ENCODE measurements at places on chromosomes 1 and 21.

- DNase-seq, result no peak
Observed at GRCh38 chr1:169473347-169473746, 12.4 kb downstream of the SLC19A2 start.

DNA sequence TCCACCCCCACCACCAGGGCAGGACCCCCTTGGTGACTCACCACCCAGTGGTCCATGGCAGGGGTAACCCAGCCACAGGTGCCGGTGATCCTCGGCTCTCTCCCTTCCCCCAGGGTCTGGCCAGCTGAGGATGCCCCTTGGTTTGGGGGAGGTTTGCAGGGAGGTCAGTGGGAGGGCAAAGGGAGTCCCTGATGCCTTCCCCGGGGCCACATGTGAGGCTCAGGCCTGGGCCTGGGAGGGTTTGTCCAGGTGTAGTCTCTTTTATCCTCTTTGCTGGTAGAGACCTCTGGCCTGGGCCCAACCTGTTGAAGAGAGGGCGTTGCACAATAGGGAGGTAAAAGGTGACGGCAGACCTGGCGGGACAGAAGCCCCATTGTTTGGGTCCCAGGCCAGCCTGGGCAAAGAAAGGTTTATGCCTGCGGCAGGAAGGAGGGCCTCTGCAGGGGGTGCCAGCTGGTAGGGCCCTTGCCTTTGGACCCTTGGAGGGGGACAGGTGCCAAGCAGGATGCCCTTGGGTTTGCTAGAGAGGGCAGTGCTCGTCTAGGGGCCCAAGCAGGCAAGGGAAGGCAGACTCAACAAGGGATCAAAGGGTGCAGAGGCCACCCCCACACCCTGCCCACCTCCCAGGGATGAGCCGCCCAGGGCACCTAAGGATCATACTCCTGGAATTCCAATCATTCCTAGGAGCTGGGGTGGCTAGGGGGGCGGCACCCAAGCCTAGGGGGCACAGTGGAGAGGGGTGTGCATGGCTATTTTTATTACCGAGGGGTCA lies 760 bp upstream of the TINAGL1 start:
- DNase-seq, result no peak

DNA sequence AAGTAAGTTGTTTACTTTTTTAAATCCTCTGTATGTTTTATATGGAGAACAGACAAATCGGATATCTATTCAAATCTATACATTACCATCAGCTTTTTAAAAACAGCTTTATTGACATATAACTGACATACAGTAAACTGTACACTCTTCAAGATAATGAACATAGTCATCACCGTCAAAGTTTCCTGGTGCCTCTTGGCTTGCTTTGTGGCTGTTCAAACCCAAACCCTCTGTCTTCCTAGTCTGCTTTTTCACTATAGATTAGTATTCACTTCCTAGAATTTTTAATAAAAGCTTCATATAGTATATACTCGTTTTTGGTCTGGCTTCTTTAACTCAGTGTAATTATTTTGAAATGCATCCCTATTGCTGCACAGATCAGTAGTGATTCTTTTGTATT lies 56.4 kb upstream of the TPTE start:
- no peak for DNase-seq

- no peak for DNase-seq
Observed at GRCh38 chr1:44408212-44408582, 3.1 kb downstream of the RNF220 start.

DNA sequence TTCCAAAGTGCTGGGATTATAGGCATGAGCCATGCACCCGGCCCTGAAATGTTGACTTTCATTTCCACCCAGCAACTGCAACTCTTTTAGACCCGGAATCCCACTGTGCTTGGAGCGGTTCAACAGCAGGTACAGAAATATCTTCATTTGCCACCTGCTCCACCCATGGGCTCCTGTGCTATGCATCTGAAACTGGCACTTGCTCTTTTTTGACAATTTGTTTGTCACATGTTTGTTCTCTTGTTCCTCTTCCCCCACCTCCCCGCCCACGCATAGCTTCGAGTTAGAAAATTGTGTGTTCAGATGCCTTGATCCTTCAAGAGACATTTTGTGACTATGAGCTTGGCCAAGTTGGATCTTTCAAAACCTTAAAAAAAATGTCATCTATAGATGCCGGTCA lies 2.4 kb upstream of the IFNLR1 start:
- no peak for DNase-seq

- no peak for DNase-seq
Observed at GRCh38 chr1:88101041-88101440, 583.0 kb upstream of the PKN2 start.

GRCh38 chr1:15735304-15736037 lies 587 bp upstream of the SLC25A34 start:
- DNase-seq, result no peak

- DNase-seq, result no peak
Observed at GRCh38 chr1:23634518-23634839, 57.1 kb upstream of the RPL11 start.

- no peak for DNase-seq
Observed at GRCh38 chr1:17735793-17736192, 19.3 kb upstream of the ACTL8 start.

GRCh38 chr1:159014003-159014571 lies 4.4 kb downstream of the IFI16 start:
- DNase-seq, result no peak

DNA sequence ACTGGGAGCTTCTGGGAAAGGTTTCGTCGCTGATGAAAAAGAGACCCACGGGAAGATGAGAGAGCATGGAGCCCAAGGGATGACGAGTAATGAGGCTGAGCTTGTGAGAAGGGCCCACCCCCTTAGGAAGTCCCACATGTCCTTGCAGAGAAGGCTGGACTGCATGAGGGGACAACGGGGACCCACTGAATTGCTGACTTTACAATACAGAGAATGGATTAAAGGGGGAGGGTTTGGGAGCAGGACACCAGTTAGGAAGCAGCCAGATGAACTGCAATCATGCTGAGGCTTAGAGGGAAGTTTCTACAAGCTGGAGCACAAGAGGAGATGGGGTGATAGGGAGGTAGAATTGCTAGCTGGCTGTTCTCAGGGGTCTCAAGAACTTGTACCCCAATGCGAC lies 5.5 kb upstream of the TMEM51 start:
- DNase-seq, result no peak

GRCh38 chr1:229271448-229272159 lies 693 bp downstream of the RAB4A start:
- no peak for DNase-seq

- no peak for DNase-seq
Observed at GRCh38 chr1:170064821-170065220, 9.7 kb downstream of the KIFAP3 start.

GRCh38 chr1:90957497-90957896 lies 64.3 kb downstream of the ZNF644 start:
- DNase-seq, result no peak

- DNase-seq, result no peak
Observed at GRCh38 chr1:107829036-107829770, 135.8 kb downstream of the VAV3 start.

- no peak for DNase-seq
Observed at GRCh38 chr1:214379236-214379970, 98.4 kb downstream of the SMYD2 start.

- no peak for DNase-seq
Observed at GRCh38 chr1:201053155-201053860, 29.8 kb upstream of the KIF21B start.

DNA sequence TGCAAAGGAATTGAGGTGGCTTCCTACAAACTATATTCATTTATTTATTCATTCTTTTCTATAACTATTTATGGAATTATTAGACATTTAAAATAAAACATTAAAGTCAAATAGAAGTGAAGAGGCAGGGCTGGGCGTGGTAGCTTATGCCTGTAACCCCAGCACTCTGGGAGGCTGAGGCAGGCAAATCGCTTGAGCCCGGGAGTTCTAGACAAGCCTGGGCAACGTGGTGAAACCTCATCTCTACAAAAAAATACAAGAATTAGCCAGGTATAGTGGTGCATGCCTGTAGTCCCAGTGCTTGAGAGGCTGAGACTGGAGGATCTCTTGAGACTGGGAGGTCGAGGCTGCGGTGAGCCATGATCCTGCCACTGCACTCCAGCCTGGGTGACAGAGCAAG lies 23.8 kb downstream of the DNM3 start:
- no peak for DNase-seq

DNA sequence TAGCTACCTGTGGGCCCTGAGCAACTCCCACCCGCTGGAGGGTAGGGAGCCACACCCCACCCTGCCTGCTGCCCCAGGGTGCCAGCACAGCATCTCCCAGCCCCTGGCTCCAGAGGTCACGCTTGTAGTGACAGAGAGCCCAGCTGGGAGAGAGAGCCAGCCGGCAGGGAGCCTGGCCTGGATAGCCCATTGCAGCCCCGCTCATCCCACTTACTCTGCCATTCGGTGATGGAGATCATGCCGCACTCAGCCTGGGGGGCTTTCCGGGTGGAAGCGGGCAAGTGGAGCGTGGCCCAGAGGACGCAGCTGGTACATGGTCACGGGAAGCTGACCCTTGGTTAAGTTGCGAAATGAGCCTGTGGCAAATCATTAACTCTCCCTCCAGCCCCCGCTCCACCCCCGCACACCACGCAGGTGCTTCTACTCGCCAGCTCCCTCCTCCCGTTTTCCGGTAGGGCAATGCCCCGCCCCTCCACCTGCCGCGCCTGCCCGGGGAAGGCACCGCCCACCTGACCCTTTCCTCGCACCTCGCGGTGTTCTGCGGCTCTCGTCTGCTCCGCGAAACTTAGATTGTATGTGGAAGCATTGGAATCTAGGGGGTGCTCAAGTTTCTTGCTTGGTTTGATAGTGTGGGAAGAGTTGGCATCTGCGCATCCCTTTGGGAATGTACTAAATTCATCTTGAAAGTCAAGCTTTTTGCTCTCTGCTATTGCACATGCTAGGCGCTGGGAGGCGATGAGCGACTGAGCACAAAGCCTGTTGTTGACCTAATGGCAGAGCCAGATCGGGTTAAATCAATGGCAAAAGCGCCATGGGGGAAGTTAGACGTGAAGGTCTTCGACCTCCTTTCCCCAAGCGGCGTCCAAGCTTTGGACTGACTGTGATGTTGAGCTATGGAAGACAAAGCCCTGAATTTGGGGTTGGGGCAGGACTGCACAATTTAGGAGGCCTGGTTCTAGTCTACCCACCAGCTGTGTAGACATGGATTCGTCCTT lies at the start of gene GOLT1A:
GOLT1A (minus strand) TSS at position 321 of the 995 bp plus-strand sequence; CDS start at position 239, 82 bp downstream.
- no peak for DNase-seq

DNA sequence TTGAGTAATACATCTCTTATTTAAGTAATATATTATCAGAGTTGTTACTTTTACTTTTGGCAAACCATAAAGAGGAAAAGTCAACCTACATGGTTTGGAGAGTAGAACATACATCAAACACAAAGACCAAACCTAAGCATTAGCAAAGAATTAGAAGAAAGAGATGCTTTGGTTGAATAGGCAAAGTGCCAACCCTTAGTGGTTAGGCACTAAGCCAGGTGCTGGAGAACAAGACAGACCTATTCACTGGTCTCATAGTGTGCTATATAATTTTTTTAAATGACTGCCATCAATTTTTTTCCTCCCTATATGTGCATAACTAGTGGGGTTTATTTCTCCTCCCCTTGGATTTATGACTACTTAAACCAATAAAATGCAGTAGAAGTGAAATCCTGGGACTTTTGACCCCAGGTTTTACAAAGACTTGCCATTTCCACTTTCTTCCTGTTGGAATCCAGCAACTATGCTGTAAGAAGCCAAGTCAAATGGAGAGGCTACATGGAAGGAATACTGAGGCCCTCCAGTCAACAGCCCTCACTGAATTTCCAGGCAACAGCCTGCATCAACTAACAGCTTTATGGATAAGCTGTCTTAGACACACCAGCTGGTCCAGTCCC lies 69.8 kb upstream of the HAO2 start:
- no peak for DNase-seq

- no peak for DNase-seq
Observed at GRCh38 chr1:48571303-48571987, 99.4 kb upstream of the SPATA6 start.

DNA sequence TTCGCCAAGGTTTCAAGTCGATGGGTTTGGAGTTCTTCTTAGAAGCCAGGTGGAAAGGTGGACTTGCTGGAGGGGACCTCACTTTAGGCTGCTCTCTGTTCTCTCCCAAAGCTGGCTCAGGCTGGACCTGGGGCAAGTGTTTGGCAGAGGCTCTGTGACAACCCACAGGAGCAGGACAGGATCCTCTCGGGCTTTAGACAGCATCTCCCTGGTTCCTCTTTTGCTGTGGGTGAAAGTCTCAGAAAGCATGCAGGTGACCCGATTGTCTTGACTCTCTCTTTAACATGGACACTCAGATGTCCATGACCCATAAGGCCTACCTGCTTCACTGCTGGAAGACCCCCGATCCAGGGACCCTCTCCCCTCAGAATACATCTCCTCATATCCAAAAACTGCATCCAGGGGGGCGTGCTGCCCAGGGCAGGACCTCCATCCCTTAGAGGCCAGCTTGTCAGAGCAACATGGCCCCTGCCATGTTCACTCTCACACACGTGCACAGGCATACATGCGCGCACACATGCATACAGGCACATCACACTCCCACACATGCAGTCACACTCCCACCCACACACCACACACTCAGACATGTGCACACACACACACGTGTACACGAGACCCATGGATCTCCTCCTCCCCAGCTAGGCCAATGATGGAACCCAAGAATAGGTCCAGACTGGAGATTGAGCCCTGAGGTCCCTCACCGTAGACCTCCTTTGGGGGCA lies 21.3 kb downstream of the MRPL37 start:
- DNase-seq, result no peak

DNA sequence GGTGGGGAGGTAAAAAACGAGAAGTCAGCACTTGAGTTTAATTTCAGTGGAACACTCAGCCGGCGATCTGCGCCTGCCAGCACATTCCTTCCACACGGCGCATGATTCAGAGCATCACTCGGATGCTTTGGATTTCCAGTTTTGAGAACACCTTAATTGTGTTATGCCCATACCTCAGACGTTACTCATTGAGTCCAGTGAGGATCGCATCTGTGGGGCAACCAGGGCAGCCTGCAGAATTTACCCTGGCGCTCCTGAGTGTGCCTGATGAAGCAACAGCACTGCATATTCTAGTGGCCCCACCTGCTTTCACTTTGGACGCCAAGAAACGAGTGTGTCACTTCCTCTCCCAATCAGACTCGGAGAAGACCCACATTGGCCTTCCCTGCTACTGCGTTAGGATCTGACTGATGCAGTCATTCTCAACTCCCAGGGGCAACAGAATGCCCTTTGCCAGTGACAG lies 19.9 kb downstream of the FAM89A start:
- DNase-seq, result no peak

DNA sequence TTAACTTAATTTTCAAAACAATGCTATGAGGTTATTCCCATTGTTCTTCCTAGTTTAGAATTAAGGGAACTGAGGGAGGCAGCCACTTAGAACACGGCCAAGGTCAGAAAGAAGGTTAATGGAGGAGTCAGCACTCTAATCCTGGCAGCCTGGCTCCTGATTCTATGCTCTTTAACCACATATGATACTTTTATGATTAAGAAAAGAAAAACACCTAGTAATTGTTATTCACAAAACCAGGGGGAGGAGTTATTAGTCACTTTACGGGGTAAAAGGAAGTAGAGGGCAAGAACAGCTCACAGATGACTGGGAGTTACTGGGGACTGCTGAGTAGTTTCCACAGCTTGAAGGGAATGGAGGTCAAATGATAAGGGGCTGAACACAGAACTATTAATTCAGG lies 38.6 kb downstream of the GADD45A start:
- DNase-seq, result no peak

- no peak for DNase-seq
Observed at GRCh38 chr1:59041646-59042277, 255.1 kb upstream of the FGGY start.

- DNase-seq, result no peak
Observed at GRCh38 chr1:206925106-206925736, 3.5 kb upstream of the FCMR start.

GRCh38 chr1:155038602-155039307 lies 5.1 kb downstream of the DCST1 start:
- DNase-seq, result no peak

- DNase-seq, result no peak
Observed at GRCh38 chr1:231724876-231725647, 98.5 kb downstream of the DISC1 start.
